ENCODE measurements at places on chromosomes 5 and 9.

DNA sequence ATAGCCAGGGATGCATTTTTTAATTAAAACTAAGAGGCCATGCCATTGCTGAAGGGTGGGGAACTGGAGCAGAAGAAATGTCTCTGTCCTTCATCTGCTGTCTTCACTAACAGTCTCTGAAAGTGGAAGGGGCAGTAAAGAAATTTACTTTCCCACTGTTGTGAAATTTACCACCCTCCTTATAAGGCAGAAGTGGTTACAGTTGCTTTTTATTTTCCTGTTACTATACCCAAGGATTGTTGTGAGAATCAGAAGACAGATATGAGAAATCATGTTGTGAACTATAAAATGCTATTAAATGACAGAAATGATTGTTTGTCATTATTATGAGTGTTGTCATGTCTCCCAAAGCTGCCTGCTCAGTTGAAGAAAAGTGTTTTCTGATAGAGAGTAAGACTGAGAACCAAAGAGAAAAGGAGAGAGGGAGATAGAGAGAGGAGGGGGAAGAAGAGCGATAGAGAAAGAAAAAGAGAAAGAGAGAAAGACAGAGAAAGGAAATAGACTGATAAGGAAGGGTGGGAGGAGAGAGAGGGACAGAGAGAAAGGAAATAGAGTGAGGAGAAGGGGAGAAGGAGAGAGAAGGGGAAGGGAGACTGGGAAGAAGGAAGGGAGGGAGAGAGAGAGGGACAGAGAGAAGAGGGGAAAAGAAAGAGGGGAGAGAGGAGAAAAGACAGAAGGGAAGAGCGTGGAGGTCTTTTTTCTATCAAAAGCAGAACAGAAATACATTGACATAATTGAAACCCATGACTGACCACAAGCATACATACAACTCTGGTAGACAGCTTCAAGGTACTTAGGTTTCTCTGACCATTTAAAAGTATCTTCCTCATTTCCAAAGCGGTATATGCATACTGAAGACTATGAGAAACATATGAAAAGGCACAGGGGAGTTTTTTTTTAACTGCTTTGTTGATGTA lies 22.5 kb downstream of the SEC61B start:
- no peak for DNase-seq

DNA sequence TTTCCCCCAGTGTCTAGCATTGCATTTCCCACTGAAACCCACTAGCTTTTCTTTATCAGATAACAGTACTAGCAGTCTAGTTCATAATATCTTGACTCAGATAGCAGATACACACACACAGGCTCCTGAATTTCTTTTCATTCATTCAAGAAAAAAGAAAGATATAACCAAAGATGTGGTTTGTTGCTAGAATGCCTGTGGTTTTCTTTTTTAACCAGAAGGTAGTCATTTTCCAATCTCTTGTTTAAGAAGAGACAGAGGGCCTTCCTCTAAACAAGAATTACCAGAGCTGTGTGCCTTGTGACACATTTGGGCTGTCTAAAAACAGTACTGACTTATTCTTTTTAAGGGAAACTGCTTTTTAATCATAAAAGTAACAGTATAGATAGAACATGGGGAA lies 167.3 kb downstream of the PJA2 start:
- DNase-seq: no peak

DNA sequence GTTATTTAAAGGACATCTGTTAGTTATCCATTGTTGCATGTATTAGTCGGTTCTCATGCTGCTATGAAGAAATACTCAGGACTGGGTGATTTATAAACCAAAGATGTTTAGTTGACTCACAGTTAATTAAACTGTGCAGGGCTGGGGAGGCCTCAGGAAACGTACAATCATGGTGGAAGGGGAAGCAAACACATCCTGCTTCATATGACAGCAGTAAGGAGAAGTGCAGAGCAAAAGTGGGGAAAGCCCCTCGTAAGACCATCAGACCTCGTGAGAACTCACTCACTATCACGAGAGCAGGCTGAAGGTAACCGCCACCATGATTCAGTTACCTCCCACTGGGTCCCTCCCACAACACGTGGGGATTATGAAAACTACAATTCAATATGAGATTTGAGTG lies 2064.1 kb downstream of the MAT2B start:
- DNase-seq: no peak

- DNase-seq: no peak
These were observed 9.5 kb downstream of the SPAAR start for GRCh38 chr9:35918780-35919179.

DNA sequence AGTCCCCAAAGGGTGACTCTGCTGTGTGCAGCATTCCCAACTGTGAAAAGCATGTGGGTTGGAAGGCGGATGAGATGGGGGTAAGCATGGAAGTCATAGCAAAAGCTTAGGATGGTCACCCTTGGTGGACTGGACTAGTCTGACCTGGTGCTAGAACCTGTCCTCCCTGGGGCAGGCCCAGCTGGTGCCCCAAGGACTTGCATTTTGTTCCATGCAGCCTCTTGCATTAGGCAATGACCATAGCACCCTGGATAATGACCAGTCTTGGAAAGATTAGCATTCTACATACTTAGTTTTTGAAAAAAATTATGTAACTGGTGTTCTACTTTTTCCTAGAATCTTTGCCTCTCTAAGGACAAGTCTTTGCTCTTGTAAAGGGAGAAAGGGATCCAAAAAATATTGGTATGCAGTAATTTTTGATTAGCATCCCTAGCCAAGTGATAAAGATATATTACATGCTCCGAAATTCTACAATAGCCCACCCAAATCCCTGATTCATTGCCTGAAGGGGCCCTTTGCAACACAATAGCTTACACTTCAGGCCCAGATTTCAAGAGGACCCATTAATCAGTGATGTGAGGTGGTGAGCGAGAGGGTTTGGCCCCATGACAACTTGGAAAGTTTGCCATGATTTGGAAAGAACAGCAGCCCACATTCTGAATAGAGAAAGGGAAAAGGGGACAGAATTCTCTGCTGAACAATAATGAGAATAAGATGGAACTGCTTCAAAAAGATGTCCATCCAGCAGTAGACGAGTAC lies 93.3 kb upstream of the CD180 start:
- DNase-seq: no peak

GRCh38 chr5:113179156-113179555 lies 202.6 kb downstream of the DCP2 start:
- DNase-seq: no peak

- no peak for DNase-seq
These were observed 361.3 kb downstream of the NR2F1-AS1 start for GRCh38 chr5:93219641-93220145.

GRCh38 chr9:131500939-131501541 lies 1.7 kb upstream of the POMT1 start:
- no peak for DNase-seq

DNA sequence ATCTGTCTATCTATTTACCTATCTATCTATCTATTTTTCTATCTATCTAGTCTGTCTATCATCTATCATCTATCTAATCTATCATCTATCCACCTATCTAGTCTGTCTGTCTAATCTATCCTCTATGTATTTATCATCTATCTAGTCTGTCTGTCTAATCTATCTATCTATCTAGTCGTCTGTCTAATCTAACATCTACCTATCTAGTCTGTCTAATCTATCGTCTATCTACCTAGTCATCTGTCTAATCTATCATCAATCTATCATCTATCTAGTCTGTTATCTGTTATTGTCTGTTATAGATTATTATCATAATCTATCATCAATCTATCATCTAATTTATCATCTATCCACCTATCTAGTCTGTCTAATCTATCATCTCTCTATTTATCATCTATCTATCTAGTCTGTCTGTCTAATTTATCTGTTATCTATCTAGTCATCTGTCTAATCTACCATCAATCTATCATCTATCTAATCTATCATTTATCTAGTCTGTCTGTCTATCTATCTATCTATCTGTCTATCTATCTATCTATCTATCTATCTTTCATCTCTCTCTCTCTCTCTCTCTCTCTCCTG lies 80.2 kb upstream of the ZNF618 start:
- DNase-seq: no peak

DNA sequence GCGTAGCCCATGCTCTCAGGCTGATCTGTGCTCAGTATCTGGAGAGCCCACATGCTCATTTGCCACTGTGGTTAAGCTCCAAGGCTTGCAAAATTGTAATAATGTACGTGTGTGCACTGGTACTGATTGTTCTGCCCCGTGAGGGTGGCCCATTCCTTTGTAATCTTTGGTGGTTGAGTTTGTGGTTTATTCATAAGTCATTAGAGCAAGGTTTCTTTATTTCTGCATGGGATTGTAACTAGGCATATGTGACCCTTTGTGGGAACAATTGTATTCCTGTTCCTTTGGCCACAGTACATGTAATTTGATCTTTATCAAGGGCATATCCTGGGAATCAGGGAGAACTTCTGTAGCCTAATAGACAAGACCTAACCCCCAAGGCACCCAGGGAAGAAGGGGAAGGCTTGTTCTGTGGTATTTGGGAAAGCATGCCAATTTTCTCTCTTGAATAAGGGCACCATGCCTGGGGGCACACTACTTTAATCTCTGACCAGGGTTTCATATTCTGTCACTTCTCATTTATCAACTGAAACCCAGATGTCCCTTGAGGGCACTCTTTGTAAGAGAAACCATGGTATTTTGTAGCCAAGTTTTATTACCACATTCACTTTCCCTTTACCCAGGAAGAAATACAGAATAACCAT lies 74.6 kb downstream of the NPR3 start:
- DNase-seq: no peak

DNA sequence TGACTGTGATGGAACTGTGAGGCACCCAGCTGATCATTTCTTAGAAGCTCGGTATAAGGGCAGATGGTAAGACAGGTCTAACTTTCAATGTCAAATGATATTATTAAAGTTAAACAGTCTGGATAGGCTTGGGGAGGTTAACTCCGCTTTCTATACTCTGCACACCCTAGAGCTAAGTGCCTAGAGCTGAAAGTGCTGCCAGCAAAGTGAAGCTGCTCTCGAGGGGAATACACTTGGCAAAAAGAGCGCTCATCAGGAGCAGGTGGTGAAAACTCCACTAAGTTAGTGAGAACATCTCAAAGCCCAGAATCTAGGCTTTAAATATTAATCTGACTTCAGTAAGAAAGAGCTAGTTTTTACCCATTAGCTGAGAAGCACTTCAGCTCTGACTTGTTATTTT lies 349.6 kb upstream of the SLC30A5 start:
- no peak for DNase-seq

- peak; percentile 87 for DNase-seq
These were observed 732 bp downstream of the PRKAA1 start for GRCh38 chr5:40797273-40798011.

DNA sequence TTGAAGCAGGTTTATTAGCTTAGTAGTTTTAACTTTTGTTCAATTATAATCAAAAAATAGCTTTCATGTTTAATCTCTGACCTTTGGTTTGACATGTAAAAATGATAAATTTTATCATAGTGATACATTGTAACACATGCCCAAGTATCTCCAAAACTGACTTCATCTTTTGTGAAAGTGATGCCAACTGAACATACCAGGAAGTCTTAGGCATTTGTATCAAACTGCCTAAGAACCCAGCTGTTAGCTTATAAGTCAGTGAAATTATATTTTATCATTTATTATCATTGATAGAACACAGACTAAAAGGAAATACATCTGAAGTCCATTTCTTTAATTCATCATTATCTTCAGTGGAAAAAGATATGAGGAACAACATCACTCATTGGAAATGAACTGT lies 39.1 kb downstream of the NIPBL start:
- no peak for DNase-seq

DNA sequence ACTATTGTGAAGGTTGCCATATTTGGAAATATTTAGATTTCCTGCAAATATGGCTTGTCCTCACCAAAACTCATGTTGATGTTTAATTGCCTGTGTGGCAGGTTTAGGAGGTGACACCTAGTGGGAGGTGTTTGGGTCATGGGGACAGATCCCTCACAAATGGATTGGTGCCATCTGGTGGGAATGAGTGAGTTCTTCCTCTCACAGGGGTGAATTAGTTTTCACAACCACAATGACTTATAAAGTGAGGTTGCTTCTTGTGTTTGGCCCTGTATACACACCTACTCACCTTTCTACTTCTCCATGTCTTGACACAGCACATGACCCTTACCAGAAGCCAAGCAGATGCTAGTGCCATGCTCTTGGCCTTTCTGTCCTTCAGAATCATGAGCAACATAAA lies 41.1 kb downstream of the ISOC1 start:
- DNase-seq: no peak

GRCh38 chr5:77893225-77893860 lies 117.2 kb upstream of the TBCA start:
- DNase-seq: no peak

DNA sequence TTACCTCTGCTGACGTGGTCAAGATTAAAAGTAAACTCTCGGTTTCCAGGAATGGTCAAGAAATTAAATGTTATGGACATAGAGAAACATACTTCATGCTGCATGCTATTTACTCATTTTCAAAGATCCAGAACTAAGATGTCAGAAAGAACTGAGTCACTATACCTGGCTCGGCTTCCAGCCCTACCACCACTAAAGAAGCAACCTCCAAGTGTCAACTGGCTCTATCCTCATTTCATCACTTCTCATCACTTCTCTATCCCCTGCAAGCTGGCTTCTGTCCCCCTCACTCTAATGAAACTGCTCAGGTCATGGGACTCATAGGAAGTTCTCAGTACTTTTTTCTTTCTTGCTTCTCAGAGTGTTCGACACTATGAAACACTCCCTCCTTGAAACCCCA lies 116.2 kb downstream of the CDK5RAP2 start:
- DNase-seq: no peak

- no peak for DNase-seq
These were observed 68.8 kb downstream of the KIF4B start for GRCh38 chr5:155082401-155082800.

DNA sequence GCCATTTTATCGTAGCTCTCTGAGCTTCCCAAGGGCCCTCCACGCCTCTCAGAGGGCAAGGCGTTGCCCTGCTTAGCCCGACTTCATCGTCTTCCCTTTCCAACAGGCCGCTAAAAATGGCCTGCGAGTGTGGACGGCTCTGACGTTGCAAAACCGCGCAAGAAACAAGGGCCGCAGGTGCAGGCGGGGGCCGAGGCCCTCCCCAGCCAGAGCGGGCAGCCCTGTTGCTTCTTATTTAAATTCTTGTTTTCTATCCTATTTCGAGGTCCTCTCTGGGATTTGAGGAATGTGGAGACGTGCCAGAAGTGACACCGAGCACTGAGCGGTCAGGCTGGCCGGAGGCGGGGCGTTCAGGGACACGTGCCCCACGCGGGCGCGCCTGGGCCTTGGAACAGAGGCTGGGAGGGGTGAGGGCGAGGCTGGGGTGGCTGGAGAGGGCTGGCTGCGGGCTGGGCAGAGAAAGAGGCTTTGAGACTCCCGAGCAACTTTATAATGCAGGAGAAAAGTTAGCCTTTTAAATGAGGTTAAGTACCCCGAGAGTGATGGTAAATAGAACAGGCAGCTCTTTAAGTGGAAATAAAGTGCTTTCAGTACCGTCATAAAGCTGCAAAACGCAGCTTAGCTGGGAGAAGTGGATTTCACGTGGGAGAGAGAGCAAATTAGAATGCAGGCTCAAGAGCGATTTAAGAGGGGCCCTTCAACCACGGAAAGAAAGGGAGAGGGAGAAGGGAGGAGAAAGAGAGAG lies 243.6 kb downstream of the AUH start:
- peak; percentile 94 for DNase-seq
